Activated CD4-positive, alpha-beta T cell treated with anti-CD3 and anti-CD28 coated beads, Interleukin-2, amount 50 U/mL, for 24 hours (primary cell): ENCODE measurements at places on chromosomes 2 and 18.

DNA sequence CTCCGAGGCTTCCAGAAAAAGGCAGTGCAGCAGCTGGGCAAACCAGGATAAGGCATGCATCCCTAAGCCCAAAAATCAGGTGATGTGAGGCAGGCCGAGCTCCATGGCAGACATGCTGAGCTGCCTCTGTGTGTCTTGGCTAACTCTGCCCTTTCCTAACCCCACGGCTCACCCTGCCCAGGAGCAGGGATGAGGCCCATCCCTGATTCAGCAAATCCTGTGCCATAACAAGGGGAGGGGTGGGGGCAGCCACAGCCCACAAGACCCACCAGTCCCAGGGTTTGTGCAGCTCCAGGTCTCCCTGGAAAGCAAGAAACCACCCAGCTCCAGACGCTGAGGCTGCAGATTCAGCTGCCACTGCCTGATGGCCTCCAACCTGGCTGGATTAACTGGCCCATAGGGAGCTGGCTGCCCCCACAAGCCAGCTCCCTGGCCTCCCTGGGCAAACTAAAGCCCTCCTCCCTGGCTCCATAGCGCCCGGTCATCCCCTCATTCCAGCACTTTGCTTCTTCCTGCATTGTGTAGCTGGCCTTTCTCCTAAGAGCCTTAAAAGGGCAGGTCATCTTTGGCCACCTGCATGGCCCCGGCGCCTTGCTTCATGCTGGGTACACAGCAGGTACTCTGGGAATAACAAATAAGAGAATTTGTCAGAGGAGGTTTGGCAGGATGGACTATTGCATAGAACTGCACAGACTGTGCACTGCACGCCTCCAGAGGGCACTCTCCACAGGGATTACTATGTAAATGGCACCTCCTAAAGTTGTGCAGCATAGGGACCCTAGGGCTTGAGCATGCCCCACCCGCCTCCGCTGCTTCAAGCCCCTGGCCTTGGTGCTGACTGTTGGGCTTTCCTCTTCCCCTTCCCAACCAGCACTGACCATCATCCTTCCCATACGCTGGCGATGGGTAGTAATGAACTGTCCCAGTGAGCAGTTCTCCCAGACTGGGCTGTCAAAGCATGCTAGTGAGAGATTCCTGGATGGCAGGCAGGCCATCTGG lies 10.7 kb downstream of the STEAP3 start:
- DNase-seq = no peak

DNA sequence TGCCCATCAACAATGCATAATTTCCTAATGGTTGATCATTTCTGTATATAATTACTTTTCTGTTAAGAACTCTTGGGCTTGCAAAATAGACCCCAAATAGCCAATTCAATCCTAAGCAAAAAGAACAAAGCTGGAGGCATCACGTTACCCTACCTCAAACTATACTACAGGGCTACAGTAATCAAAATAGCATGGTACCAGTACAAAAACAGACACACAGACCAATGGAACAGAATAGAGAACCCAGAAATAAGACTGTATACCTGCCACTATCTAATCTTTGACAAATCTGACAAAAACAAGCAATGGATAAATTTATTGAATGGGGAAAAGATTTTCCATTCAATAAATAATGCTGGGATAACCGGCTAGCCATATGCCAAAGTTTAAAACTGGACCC lies 78.8 kb downstream of the NR4A2 start:
- no peak for DNase-seq

GRCh38 chr2:239273280-239274234 lies 127.3 kb downstream of the HDAC4 start:
- DNase-seq = no peak

- no peak for DNase-seq
Observed at GRCh38 chr2:45312275-45312674, 298.8 kb downstream of the SRBD1 start.

DNA sequence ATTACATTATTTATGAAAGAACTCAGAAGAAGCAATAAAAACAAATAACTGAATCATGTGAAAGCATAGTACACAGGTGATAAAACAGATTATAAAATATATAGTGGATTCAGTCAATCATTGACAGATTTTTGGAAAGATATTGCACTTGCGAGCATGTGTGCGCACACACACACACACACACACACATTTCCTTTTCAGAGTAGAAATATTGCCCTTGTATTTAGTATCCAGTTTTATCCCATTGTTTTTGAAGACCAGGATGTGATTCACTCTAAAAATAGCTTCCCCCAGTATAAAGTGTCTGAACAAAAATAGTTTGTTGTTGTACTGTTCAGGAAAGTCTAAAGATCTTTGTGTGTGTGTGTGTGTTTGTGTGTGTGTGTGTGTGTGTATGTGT lies 145.5 kb downstream of the CALCRL start:
- no peak for DNase-seq

- no peak for DNase-seq
Observed at GRCh38 chr2:101690547-101691152, 6.9 kb upstream of the MAP4K4 start.

DNA sequence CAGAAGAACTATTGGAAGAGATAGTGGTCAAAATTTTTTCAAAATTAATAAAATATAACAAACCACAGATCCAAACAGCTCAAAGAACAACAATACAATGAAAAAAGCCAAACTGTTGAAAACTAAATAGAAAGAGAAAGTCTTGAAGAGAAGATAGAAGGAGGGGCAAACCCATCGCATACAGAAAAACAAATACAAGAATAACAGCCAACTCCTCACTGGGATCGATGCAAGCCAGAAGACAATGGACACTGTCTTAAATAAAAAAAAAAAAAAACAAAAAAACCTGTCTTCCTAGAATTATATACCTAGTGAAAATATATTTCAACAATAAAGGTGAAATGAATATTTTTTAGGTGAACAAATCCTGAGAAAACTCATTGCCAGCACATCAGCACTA lies 34.1 kb upstream of the ARHGAP25 start:
- DNase-seq = no peak

- DNase-seq = no peak
Observed at GRCh38 chr2:233209533-233210171, 41.8 kb upstream of the ATG16L1 start.

DNA sequence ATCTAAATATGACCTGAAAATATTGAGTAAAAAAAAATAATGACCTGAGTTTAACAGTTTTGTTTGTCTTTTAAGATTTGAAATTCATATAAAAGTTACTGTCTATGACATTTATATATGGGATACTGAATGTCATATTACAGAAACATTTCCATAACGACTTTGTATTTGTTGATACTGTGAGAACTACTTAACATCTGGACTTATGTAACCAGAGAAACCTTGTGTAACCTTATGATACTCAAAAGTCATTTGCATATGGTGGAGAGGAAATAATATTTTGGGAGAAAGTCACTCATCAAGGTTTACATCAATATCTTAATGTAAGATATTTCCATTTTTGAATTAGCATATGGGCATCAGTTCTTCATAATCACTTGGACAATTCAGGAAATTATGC lies 12.6 kb downstream of the MFSD6 start:
- DNase-seq = no peak

- no peak for DNase-seq
Observed at GRCh38 chr18:23838233-23838632, 149.0 kb downstream of the LAMA3 start.

- DNase-seq = peak; percentile 4
Observed at GRCh38 chr2:175251425-175252041, 70.0 kb upstream of the ATP5MC3 start.

GRCh38 chr18:69626643-69627242 lies 226.1 kb downstream of the DOK6 start:
- DNase-seq = no peak

DNA sequence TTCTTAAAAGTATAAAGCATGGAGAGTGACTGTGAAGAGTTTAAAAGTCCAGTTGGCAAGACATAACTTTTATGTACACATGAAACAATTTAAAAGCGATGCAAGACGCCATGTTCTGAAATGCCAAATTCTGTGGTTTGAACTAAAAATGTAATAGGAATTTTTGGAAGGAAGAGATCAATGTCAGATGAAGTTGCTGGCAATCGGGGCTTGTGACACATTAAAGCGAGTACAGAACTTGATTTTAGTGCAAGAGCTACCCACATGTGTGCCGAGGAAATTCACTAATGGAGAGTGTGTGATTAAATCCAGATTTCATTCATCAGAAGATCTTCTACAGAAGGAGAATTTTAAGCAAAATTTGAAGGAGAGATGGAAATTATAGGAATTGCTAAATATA lies 220.2 kb upstream of the CCDC68 start:
- no peak for DNase-seq

- DNase-seq = no peak
Observed at GRCh38 chr18:51122266-51123045, 75.0 kb downstream of the MEX3C start.

DNA sequence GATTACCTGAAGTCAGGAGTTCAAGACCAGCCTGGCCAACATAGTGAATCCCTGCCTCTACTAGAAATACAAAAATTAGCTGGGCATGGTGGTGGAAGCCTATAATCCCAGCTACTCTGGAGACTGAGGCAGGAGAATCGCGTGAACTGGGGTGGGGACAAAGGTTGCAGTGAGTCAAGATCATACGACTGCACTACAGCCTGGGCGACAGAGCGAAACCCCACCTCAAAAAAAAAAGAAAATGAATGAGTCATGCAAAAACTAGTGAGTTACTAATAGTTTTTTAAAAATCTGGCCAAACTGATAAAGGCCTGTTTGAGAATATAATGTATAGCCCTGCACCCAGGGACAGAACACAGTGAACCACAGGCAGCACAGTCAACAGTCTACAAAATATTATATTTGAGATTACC lies 17.5 kb downstream of the AFG3L2 start:
- no peak for DNase-seq

DNA sequence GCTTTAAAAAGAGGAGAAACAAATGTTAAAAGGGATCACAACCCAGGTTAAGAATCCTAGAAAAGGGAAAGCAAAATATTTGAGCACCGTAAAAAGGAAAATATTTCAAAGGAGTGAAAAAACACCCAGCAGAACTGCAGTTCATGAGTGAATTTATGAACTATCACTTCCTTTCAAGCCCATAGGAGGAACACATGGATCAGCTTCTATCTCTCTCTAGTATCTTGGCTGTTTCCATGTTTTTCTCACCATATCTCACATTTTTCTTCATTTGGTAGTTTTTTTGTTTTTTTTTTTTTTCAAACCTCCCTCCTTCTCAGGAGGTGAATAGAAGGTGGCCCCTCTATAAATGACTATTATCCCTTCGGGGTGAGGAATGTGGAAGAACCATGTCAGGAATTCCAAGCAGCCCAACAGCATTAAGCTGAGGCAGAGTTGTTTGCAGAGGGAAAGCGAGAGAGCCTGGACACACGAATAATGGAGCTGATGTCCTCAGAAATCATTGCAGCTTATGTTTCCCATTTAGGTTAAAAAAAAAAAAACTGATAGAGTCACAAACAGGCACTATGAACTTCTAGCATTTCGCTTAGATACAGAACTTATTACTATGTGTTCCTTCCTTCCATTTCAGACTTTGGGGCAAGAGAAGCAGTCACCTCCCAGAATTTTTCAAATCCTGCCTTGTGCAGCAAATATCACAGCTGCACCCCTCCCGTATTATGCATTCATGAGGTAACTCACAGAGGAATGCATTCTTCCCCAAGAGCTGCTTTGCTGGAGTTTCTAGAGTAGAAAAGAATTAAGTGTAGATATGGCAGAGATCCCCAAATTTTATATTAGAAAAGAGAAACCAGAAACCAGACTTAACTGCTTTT lies 315.6 kb downstream of the IRS1 start:
- no peak for DNase-seq

- no peak for DNase-seq
Observed at GRCh38 chr2:13919981-13920382, 712.5 kb upstream of the LRATD1 start.

GRCh38 chr2:74583504-74583903 lies 29.0 kb downstream of the DOK1 start:
- DNase-seq = no peak

GRCh38 chr2:59905731-59906130 lies 647.7 kb downstream of the BCL11A start:
- no peak for DNase-seq

DNA sequence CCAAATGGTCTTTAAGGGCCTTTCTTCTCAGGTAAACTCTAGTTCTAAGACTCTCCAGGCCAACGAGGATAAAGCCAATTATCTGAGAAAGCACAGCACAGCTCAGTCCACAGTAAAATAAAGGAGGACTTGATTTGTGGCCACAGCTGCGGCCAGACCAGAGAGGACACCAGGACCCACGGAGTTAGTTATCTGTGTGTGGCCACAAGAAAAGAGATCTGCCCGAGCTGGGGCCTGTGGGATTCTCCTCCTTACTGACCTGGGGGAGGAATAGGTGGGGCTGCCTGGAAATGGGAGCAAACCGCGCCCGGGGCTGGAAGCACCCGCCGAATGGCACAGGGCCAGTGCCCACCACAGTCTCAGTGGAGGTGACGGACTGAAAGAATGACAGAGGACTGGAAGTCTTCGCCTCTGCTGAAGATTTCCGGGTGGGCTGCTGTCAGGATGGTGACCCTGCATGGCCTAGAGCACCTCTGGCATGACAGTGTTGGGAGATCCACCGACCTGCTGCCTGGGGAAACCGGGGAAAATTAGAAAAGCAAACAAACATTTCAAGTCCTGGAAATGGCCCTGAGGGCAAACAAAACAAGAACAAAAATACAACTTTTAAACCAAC lies 13.3 kb downstream of the PROC start:
- DNase-seq = no peak

GRCh38 chr2:233481368-233482142 lies 85.0 kb downstream of the USP40 start:
- DNase-seq = no peak

- DNase-seq = no peak
Observed at GRCh38 chr2:53629501-53629900, 138.1 kb upstream of the CHAC2 start.

- no peak for DNase-seq
Observed at GRCh38 chr2:120437604-120438000, 91.7 kb downstream of the INHBB start.

GRCh38 chr2:37711308-37711731 lies 39.9 kb upstream of the CDC42EP3 start:
- DNase-seq = no peak

DNA sequence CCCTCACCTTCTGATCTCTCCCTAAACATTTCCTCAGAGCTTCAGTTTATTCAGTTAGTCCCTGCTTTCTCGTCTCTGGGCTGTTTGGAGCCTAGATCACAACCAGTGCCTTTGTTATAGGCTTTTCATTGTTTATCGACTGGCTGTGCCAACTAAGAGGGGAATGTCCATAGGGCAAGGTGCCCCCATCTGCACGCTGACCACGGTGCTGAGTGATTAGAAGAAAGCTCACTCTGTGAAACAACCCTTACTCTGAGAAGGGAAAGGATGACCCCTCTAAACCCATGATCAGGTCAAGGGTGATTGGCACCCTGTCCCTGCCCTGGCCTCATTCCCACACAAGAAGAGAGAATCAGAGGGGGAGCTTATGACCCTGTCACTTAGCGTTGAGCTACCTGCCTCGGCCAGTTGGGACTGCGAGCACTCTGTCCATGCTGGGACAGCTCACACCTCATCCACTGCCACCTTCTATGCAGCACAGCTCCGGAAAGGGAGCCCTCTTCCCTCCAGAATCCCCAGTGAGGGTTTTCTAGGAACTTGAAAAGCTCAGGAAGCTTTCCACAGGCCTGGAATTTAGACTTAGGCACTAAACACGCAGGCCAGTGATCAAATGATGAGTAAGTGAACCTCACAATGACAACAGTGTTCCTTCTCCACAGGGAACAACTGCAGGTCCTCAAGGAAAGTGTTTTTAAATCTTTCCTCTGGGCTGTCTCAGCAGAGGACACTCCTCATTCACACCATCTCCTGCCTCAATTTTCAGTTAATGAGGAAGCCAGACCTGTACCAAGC lies 2.3 kb upstream of the ACTG2 start:
- no peak for DNase-seq
